ENCODE measurements at places on chromosomes 1 and 21.
A peak's percentile ranks its signal among the peaks of the same experiment; 100 is the strongest.

DNA sequence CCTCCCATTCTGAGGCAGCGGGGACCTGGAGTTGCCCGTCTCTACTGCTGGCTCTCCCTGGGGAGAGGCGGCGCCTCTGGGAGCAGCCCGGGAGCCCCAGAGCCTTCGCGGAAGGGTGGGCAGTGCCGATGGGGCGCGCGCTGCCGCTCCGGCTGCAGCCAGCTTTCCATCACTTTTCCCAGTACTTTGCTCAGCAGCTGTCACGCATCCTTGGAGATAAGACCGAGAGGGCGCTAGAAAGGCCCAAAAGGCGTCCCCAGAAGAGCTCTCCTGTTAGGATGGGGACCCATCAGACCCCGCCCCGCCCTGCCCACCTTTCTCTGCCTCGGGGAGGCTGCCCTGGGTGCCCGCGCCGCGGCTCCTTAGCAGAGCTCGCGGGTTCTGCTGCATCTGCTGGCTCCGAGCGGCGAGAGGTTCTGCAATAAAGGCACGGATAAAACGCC lies 534 bp downstream of the KCNH1 start:
- DNase-seq, result no peak

DNA sequence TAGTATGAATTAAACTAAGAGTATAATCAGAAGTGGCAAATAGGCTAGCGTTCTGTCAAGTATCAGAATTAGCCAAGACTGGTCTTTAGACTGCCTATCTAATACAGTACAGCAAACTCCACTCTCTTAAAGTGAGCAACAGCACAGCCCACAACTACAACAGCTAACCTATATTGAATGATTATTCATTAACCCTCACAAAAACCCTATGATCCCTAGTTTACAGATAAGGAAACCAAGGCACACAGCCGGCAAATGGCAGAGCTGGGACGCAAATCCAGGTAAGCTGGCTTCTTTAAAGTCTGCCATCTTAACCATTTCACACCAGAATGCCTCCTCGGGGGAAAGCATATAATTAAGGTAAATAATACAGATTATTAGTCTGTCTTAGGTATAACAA lies 52.0 kb downstream of the TP53BP2 start:
- no peak for DNase-seq

DNA sequence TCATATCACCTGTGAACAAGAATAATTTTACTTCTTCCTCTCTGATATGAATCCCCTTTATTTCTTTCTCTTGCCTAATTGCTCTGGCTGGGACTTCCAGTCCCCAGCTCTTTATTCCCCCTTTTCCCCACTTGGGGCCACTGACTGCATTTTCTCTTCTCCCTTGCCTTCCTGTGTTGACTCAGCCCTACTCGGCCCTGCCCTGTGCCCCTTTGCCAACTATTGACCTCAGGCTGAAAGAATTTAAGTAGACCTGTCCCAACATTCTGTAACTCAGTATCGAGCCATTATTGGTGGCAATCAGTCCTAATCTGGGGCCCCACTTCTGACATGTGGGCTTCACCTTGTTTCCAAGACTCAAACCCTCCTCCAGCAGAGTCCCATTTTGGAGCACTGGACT lies 60.6 kb upstream of the STUM start:
- DNase-seq, result no peak

GRCh38 chr1:33610864-33611455 lies 138.5 kb downstream of the ZSCAN20 start:
- no peak for DNase-seq

DNA sequence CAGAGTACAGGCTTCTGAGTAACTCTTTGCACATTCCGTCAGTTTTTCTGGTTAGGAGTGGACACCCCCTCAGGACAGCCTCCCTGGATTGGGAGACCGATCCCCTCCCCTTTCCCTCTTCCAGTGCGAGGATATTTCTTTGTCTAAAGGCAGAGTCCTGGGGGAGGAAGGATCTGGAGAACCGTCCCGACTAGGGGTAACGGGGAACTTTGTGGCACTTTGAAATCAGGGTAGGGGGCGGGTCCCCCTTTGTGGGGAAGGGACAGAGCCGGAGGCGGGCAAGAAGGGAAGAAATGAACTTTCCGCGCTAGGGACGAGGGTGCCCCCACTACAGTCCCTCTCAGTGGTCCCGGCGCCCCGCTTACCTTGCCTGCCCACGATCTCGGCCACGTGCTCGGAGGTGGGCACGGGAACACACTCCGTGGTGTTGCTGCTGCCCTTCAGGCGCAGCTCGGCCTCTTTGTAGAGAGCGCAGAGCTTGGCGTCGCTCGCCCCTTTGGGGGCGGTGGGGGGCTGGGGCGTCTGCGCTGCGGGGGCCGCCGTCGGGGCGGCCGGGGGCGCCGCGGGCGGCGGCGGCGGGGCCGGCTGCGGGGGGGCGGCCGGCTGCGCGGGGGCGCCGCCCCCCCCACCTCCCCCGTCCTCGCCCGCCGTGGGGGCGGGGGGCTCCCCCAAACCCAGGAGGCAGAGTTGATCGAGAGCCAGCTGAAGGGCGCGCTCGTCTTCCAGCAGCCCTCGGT lies 917 bp downstream of the MEX3A start:
- no peak for DNase-seq

DNA sequence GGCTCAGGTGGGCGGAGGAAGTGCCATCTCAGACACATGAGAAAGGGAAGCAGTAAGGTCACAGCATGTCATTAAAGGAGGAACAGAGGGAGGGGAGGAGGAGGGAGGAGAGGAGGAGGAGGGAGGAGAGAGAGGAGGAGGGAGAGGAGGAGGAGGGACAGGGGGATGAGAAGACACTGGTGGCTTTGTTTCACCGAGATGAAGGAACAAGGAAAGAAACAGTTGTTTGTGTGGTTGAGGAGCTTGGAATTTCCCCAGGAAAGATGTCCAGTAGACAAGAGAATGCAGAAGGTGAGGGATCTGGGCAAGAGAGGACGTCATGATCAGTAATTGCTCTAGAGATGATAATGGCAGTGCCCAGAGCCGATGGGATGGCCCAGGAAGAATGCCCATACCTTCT lies 97.7 kb downstream of the AJAP1 start:
- DNase-seq, result no peak

DNA sequence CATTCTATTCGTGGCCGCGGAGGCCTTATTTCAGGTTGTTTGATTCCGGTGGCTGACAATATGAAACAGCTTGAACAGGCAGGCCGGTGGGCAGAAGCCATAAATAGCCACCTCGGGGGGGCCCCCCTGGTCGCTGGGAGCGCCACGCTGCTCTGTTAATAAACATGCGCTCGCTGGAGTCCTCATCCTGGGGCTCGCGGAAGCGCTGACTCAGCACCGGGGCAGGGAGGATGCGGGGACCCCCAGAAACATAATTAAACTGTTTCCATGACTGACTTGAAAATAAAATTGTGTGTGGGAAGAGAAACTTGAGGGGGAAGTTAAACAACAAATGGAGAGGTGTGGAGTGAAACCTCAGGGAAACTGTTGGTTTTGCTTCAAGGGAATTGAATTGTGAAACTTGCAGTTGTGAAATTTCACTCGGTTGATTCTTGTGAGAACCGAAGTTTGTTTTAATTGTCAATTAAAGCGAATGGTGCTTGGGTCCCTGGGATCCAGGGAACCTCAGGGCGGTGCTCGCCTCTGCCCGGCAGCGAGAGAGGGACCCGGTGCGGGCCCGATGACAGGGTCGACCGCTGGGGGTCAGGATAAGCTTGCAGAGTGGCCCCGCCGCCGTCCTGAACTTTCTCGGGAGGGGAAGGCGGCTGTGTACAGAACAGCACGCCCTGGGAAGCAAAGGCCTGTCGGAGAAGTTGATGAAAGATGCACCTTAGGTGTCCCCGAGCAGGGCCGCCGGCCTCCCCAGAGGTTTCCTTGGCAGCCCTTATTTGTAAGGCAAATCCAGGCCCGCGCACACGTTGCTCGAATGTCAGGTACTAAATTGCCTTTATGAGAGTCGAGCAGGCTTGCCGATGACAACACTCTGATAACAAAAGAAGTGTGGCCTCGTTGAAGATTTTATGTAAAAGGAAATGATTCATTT lies 176.9 kb upstream of the LMO4 start:
- DNase-seq, result peak; percentile 14

GRCh38 chr1:45051005-45051772 lies 39.1 kb downstream of the UROD start:
- no peak for DNase-seq

DNA sequence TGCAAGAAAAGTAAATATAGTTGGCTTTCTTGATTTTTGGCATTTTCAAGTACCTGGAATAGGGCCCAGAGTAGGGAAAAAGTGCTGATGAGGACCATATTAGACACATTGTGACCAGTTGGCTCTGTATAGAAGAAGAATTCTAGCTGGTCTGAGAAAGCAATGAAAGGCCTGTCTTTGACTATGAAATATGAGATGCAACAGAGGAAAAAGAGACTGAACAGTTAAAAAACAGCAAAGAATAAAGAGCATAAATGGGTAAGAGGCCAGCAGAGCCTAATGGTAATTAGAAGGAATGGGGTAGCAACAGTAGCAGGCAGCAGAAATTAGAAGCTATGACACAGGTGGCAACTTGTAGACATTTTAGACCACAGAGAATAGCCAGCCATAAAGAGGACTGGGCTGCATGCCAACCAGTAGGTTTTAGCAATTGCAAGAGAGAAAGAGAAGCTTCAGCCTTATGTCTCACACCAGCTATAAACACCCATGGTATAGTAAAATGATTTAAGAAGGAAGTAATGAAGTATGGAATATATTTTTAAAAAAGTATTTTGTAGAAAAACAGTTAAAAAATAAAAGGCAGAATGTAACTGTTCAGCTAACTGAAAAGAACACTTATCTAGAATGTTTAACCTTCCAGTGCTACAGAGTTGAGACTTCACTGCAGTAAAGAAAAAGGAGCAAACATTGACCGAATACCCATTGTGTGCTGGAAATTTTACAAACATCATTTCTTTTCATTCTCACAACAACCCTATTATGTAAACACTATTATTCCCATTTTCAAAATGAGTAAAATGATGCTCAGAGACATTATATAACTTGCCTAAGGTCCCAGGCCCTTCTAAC lies 114.1 kb downstream of the LHX4 start:
- DNase-seq, result no peak

- DNase-seq, result no peak
These were observed 275.8 kb downstream of the TGFB2 start for GRCh38 chr1:218620956-218621355.

DNA sequence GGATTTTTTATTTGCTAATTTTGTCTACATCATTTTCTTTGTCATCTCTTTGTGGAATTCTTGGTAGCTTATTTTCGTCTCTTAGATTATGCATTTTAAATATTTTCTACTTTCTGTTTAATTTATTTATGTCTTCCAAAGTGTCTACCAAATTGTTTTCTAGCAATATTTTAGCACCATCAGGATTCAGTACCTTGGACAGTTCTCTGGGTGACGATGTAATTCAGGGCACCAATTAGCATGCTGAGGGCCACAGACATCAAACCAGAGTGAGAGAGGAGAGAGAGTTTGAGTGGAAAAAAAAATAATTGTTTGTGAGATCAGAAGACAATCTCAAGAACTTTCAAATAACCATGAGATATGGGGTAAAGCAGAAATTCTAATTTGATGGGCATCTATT lies 169.8 kb upstream of the CXADR start:
- DNase-seq, result no peak

DNA sequence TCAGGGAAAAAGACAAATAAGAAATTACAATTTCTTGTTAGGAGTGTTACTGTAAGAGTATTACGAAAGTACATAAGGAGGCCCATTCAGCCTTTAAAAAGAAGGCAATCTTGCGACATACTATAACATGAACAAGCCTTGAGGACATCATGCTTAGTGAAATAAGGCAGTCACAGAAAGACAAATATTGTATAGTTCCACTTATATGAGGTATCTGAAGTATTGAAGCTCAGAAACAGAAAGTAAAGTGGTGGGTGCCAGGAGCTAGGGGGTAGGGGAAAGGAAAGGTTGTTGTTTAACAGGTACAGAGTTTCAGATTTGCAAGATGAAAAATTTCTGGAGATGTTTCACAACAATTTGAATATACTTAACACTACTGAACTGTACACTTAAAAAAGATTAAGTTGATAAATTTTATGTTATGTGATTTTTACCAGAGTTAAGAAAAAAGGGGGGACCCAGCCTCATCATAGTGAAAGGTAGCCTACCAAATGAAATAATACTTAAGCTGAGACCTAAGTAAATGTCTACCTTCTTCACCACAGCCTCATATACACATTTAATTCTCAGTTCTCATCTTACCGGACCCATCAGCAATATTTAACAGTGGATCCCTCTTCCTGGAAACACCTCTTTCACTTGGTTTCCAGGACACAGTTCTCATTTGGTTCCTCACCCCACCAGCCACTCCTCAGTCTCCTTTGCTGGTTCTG lies 19.5 kb downstream of the USP24 start:
- no peak for DNase-seq

- no peak for DNase-seq
These were observed 38.2 kb downstream of the NTPCR start for GRCh38 chr1:232988572-232989040.

GRCh38 chr1:224212618-224213061 lies 29.6 kb downstream of the DEGS1 start:
- DNase-seq, result no peak

- no peak for DNase-seq
These were observed 111.8 kb downstream of the OSBPL9 start for GRCh38 chr1:51728611-51729155.

- no peak for DNase-seq
These were observed 213.0 kb downstream of the BRINP2 start for GRCh38 chr1:177383715-177384114.

GRCh38 chr1:26627954-26628353 lies 67.9 kb upstream of the ARID1A start:
- no peak for DNase-seq

GRCh38 chr21:26115305-26115704 lies 55.3 kb downstream of the APP start:
- DNase-seq, result no peak

DNA sequence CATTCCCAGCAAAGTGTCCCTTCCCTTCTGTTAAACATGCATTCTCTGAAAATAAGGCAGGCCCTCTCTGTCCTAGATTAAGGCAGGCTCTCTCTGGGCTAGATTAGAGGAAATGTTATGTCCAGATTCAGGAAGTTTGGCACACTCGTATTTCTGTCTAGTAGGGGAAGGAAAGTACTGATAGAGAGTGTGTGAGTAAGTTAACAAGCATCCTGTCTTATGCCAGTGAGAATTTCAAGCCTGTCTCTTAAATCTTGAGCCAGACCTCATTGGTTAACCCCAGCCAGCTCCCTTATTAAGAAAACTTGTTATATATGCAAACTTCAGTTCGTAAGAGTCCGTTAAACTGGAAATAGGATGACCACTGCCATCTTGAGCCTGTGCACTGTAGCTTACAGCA lies 31.6 kb downstream of the IGSF5 start:
- DNase-seq, result no peak

- DNase-seq, result no peak
These were observed 10.3 kb downstream of the KCNN3 start for GRCh38 chr1:154859786-154860155.

- DNase-seq, result no peak
These were observed 2.1 kb upstream of the KLHDC9 start for GRCh38 chr1:161096015-161096414.

GRCh38 chr21:43034101-43034500 lies 41.5 kb downstream of the CBS start:
- no peak for DNase-seq

DNA sequence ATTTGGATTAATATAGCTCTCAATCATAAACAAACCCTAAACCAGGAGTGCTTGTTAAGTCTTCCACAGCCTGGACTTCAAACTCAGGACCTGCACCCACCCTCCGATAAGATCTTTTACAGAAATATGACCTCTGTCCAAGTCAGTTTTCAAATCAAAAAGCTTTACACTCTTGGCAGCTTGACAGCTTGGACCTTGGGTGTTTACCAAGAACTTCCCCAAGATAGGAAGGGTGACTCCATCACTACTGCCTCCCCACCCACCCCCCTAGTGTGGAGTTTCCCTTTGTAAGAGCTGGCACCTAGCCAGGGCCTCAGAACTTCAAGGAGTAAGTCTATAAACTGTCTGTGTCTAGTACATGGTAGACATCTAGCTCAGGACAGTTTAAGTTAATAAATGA lies 9.6 kb downstream of the BCAR3 start:
- DNase-seq, result no peak
